ENCODE measurements at places on chromosomes 6 and 20.

GRCh38 chr6:139473231-139473701 lies 98.8 kb upstream of the CITED2 start:
- DNase-seq: no peak

DNA sequence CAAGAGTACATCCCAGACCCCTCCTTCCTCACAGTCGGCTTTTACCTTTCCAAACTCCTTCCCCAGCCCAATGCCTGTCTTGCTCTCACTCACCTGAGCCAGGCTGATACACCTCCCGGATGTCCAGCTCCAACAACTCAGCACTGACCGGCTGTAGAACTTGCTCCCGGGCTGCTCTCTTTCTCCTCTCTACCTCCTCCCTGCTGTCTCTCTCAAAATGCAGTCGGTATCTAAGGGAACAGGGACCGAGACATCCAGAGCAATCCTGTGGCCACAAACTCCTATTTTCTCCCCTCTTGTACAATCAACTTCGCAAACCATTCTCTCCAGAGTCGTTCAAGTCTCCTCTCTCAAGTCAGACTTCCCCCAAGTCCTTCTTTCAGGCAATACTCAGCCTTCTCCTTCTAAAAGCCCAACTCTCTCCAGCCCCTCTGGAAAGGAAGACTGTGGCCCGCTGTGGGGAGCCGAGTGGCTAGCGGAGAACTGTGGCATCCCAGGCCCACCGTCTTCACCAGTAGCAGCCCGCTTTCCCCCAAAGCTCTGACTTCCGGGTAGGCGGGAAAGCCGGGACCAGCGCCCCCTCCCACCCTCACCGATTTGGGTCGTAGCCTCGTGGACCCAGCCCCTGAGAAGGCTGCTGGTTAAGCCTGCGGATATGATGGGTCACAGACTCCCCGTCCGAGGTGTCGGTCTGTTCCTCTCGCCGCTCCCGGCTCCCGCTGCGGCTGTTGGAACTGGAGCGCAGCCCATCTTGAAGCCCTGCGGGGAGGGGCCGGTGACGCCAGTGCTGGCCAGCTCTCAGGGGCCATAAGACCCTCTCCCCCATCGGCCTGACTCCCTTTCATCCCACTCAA lies 1.1 kb downstream of the GNL1 start:
- no peak for DNase-seq

DNA sequence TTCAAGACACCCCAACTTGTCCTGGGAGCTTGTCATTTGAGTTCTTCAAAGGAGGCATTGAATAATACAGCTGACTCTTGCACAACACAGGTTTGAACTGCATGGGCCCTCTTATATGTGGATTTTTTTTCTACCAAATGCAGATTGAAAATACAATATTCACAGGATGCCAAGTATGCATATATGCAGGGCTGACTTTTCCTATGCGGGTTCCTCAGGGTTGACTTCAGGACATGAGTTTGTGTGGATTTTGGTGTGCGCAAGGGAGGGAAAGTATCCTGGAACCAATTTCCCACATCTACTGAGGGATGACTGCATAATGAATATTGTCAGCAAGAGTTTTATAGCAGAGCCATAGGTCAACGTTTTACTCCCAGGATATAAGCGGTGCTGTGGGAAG lies 70.0 kb upstream of the RALY start:
- DNase-seq: no peak

- no peak for DNase-seq
Measured at GRCh38 chr20:25586877-25587276, 1.5 kb upstream of the NINL start.

GRCh38 chr20:36126836-36127527 lies 27.6 kb upstream of the EPB41L1 start:
- no peak for DNase-seq

DNA sequence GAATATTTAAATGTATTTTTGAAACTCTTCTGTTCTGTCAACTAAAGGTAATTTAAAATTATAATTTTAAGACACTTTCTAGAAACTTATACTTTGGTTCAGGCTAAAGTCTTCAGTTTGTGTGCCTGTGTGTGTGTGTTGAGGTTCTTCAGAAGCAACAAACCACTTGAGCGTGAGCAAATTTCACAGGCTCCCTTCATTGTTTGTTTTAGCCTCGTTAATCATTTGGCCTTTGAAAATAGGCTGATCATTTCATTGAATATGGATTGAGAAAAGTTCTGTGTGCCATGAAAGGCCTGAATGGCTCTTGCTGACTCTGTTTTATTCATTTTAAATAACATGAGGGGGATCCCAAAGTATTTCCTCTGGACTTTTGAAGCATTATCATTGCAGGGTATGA lies 420.1 kb downstream of the CDKAL1 start:
- DNase-seq: no peak

GRCh38 chr6:75196081-75196687 lies 9.7 kb downstream of the COL12A1 start:
- no peak for DNase-seq

- DNase-seq: no peak
Measured at GRCh38 chr20:4322499-4322898, 307.1 kb upstream of the RNF24 start.

- DNase-seq: no peak
Measured at GRCh38 chr6:127956260-127956888, 55.5 kb upstream of the THEMIS start.

- DNase-seq: no peak
Measured at GRCh38 chr6:93918258-93918657, 498.9 kb upstream of the EPHA7 start.

DNA sequence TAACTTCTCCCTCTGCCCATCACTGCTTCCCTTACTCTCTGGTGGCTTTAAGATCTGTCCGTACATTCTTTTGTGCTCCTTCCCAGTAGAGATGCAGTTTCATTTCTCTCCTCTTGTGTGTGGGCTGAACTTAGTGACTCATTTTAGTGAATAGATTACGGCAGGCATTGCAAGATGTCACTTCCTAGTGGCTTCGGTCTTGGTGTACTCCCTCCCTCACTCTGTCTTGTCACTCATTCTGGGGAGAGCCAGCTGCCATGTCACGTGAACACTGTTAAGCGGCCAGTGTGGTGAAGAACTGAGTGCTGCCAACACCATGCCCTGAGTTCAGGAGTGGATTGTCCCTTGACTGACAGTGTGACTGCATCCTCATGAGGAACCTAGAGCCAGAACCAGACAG lies 115.9 kb downstream of the OTOR start:
- DNase-seq: no peak

DNA sequence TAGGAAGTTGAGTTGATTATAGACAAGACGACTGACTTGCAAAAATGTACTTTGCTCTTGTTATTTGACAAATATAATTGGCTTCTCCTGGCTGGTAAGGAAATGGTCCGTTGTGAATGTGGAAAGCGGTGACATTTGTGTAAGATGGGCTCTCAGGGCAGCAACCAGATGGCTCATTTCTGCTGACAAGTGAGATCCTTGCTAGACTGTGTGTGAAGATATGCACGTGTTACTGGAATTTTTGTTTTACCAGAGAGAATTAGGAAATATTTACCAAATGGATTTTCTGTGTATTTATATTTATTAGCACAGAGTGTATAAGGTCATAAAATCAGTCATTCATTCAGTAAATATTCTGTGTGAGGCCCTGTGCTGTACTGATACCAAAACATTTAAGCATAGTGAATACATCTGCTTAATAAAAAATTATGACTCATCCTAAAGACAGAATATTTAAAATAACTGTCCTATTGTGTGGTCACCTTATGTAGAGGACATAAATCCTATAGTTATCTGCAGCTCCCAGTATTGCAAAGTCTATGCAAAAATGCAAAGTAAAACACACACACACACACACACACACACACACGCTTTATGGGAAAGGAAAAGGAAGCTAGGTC lies 109.9 kb upstream of the ASF1A start:
- DNase-seq: no peak

GRCh38 chr6:24606200-24606930 lies 39.6 kb downstream of the KIAA0319 start:
- DNase-seq: no peak

DNA sequence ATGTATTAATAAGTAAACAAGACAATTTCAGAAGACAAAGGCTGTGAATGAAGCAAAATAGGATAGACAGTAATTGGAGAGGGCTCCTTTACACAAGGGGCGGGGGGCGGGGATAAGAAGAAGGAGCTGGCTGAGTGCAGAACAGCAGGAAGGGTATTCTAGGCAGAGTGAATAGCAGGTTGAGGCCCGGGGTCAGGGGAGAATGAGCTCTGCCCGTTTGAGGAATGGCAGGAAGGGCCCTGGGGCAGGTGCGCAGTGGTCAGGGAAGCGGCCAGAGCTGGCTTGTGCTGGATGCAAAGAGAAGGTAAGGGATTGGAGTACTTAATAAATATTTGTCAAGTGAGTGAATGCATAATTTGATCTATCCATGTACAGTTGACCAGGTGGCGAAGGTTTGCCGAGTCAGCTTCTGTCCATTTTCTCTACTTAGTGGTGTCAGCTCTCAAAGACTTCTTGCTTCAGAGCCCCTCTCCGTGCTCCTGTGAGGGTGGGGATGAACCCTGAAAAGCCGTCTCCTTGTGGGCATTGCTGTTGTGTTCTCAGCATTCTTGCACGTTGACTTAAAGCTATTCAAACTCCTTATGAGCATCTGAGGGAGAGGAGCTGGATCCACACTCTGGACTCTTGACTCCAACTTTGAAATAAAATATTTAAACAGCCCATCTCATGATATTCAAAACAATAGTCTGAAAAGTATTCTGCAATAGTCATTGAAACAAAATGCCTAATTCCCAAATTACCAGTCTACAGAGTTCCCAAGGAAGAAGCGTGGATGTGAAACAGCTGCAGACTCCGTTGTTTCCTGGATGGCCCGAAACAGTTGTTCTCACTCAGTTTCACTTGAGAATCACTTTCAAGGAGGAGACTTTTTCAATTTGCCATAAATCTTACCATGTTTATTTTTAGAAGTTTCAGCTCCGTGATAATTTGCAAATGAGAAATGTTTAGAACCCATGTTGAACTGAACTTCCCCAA lies 105.1 kb downstream of the EDN3 start:
- DNase-seq: no peak

DNA sequence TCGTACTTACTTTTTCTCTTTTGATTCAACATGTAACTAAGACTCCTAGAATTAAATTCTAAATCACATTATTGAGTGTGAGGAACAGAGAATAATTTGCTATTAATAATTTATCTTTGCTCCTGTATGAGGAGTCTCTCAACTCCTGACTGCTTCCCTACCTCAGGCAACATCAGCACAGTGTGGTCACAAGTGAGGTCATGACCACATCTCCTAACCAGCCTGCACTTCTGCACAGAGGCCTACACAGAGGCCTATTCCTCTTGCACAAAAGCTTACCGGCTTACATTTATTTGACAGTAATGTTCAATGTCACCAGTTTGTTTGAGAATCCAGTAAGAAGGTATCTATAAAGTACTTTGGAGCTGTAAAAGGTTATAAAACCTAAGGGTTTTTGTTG lies 637.4 kb upstream of the MARCKS start:
- no peak for DNase-seq

GRCh38 chr6:95948324-95948723 lies 67.5 kb upstream of the FUT9 start:
- no peak for DNase-seq

GRCh38 chr6:24880451-24880850 lies 55.3 kb downstream of the RIPOR2 start:
- DNase-seq: no peak

- no peak for DNase-seq
Measured at GRCh38 chr20:13274275-13274861, 53.3 kb downstream of the ISM1 start.

GRCh38 chr20:3652676-3653596 lies 10.3 kb downstream of the GFRA4 start:
- no peak for DNase-seq

DNA sequence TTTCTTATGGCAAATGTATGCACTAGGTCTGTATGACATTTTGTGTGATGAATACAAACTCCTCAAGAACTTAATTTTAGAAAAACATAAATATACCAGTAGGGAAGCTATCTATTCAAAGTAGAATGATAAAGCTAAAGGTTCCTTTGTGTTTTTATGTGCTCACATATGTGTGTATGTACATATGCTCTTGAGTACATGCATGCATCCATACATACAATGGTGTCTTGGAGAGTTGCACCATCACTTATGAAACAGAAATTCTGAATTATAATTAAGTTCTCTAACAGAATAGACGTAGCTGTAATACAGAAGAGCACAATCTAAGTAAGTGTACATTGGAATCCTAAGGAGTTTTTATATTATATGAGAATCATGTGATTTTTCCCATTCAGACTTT lies 2.3 kb downstream of the NKAIN2 start:
- no peak for DNase-seq

- no peak for DNase-seq
Measured at GRCh38 chr6:7819431-7820015, 91.1 kb downstream of the TXNDC5 start.

DNA sequence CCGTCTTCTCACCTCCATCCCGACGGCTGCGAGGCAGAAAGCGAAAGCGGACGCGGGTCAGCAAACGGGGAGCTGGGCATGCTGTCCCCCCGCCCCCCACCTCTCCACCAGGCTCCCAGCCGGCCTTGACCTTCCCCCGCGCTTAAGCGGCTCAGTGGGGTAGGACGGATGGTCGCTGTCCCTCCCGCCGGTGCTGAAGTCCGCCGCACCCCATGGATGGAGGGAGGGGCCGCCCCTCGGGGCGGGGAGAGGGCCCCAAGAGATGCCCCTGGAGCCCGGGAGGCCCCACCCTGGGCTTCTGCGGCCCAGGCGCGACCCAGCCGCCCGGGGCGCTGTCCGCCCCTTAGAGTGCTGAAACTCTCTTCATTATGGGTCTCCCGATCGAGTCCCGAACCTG lies at the start of gene KCNB1:
Gene KCNB1 (minus strand): TSS at position 48 of the 397 bp plus-strand sequence. CDS start 188 bp downstream, outside the sequence.
- no peak for DNase-seq

- DNase-seq: no peak
Measured at GRCh38 chr20:7207186-7207798, 439.8 kb downstream of the BMP2 start.

DNA sequence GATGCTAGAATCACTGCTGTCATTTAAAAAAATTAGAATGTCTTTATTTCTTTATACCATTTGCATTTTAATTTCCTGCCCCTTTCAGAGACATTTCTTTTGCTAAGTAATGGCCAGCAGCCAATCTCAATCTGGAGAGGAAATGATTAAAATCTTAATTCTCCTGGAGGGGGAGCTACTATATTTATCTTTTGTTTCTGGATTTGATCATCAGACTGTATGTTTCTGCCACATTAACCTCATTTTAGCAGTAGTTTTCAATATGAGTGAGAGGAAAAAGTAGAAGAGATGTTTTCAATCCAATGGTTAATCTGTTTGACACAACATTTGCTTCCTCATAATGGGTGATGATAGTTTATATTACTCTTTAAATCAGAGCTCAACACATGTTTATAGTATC lies 138.0 kb downstream of the FUT9 start:
- DNase-seq: no peak

GRCh38 chr6:31243508-31243907 lies 28.4 kb downstream of the HLA-C start:
- DNase-seq: no peak

GRCh38 chr6:166437661-166438060 lies 54.9 kb upstream of the MPC1 start:
- DNase-seq: no peak

GRCh38 chr6:115004204-115004603 lies 661.4 kb upstream of the HS3ST5 start:
- DNase-seq: no peak

All from amniotic stem cell (primary cell).